ENCODE measurements at places on chromosomes 7 and 10. TPM values are rescaled to one million over a fixed set of nuclear protein-coding genes. Genes with fewer than 3 reads are reported as not detected.

The TACC2 gene
- total RNA-seq, result 8.8 TPM

The ADCYAP1R1 gene
- total RNA-seq, result not detected

The GSTO2 gene
- 4.6 TPM for total RNA-seq

The GNGT1 gene
- not detected for total RNA-seq

The ZNF853 gene
- total RNA-seq, result 0.99 TPM

The ITGA8 gene
- total RNA-seq, result 43.7 TPM

The WNT16 gene
- 0.33 TPM for total RNA-seq

The SPAM1 gene
- total RNA-seq, result not detected

The SNCG gene
- total RNA-seq, result 13.0 TPM

The BTBD16 gene
- total RNA-seq, result not detected

The UNCX gene
- total RNA-seq, result not detected

The TRIL gene
- 1.8 TPM for total RNA-seq

The STN1 gene
- total RNA-seq, result 28.6 TPM

The ZMYND11 gene
- 63.8 TPM for total RNA-seq

The NKX2-3 gene
- total RNA-seq, result not detected

The RNF133 gene
- 0.46 TPM for total RNA-seq

The HNRNPH3 gene
- total RNA-seq, result 26.4 TPM

The SPDYE1 gene
- total RNA-seq, result not detected

The CFAP43 gene
- total RNA-seq, result 0.52 TPM

The DCLRE1A gene
- total RNA-seq, result 6.1 TPM

The MMD2 gene
- total RNA-seq, result not detected

The C7orf57 gene
- total RNA-seq, result not detected

The FAM24B gene
- total RNA-seq, result 2.2 TPM

The TMEM196 gene
- total RNA-seq, result not detected

The ZNF680 gene
- 8.8 TPM for total RNA-seq

The FBXO24 gene
- 0.13 TPM for total RNA-seq

The ADIRF gene
- 116 TPM for total RNA-seq

The ATP6V0A4 gene
- not detected for total RNA-seq

The OR2A5 gene
- total RNA-seq, result not detected
